H4 (cell line): ENCODE measurements at places on chromosomes 4 and X. TPM values are rescaled to one million over a fixed set of nuclear protein-coding genes. Genes with fewer than 3 reads are reported as not detected.
A peak's percentile ranks its signal among the peaks of the same experiment; 100 is the strongest.

PPARGC1A gene
- 0.94 and 2.4 TPM in 2 replicates for total RNA-seq

PRRG3 gene
- not detected in 2 replicates for total RNA-seq

LRAT gene
- 0.14 and 0.21 TPM in 2 replicates for total RNA-seq

- peak; percentile 87 for DNase-seq
Observed at GRCh38 chr4:152972821-152973628, 36.9 kb downstream of the FHDC1 start.

DNA sequence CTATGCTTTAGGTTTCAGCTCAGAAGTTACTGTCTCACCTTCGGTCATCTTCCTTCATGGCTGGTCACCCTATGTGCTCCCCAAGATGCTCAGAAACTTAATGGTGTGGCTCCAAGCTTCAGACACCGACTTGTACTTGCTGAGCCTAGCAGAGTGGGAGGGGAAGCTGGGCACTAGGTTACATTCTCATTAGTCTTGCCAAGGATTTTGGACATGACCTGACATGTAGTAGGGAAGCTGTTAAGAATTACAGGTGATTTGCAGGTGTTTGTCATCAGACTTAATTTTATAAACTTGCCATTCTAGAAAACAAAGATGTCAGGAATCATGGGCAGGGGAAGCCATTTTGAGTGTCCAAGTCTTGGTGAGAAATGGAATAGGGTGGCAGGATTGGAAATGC, 72.4 kb downstream of the CCNG2 start:
- no peak for DNase-seq

- no peak for DNase-seq
Observed at GRCh38 chr4:113908829-113909228, 70.6 kb downstream of the ARSJ start.

GRCh38 chr4:125992891-125993290, 678.1 kb downstream of the FAT4 start:
- DNase-seq: no peak

GRCh38 chr4:87904639-87905160, 70.8 kb upstream of the SPP1 start:
- no peak for DNase-seq
